ENCODE measurements at places on chromosomes 2 and 18.

DNA sequence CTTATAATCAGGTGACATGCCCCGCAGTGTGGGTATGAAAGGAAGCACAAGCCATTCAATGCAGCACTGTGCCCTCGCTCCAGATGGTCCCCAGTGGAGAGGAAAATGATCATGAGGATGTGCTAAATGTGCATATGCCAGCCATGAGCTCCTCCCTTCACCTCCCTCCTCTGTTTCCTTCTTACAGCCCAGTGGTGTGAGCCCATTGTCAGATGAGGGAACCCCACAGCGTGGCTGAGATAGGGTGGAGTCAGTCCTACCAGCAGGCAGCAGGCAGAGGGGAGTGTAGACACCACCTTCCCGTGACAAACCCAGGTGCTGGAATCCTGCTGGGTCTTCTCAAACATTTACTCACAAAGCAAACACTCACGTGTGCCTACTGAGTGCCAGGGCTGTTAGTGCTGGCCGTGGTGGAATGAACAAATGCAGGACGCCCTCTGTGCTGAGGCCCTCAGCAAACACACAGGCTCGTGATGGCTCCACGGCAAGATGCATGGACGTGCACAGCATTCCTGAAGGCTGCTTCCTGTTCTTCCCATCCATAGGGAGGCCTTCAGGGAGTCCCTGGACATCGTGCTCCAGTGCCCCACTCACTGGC, 181.7 kb upstream of the TPO start:
- H3K4me3 ChIP-seq: no peak overlapping the region
- no peaks in the 10 kb centered on the region for H3K27me3 ChIP-seq
- H3K27ac ChIP-seq: no peak overlapping the region
- no peak for DNase-seq

- no peaks in the 10 kb centered on the region for H3K27me3 ChIP-seq
- no peak overlapping the region for H3K4me3 ChIP-seq
- H3K27ac ChIP-seq: no peak overlapping the region
- no peak for DNase-seq
- H3K36me3 ChIP-seq: no peaks in the 10 kb centered on the region
Observed at GRCh38 chr2:235206980-235207579, 255.3 kb downstream of the SH3BP4 start.

DNA sequence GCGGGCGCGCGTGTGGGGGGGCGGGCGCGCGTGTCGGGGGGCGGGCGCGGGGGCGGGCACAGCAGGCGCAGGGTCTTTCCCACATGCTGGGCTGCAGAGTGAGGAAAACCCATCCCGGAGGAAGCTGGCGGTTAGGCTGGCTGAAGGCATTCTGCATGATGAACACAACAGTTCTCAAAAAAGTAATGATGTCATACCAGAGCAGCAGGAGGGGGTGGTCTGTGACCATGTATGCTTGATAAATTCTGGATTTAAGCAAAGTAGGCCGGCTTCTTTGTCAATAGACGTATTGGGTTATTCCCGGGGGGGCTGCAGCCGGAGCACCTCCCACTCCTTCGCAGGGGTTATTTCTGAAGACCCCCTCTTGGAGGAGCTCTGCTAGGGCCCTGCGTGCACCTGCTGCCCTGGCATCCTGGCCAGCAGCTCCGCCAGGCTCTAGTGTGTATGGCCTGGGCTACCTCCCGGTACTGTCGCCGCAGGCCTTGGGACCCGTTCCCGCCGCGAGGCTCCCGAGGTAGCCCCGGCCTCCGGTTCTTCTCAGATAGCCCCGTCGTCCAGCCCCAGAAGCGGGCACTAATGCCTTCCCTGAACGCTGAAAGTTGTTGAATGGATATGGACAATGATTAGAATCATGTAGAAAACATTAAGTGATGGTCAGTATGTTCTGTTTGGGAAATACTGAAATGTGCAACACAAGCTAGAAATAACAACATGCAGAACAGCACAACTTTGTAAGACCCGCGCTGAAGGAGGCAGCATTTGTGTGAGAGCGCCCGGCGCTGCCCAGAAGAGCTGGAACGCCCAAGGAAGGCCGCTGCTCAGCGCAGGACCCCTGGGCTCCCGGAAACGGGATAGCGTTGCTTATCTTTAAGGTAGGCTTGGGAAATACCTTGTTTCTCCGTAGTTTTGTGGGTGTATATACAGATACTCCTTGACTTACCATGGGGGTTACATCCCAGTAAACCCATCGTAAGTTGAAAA, 101.4 kb upstream of the RAB6C start:
- H3K36me3 ChIP-seq: no peaks in the 10 kb centered on the region
- H3K4me1 ChIP-seq: no peaks in the 10 kb centered on the region
- DNase-seq: no peak
- peak overlapping the region; percentile 7 for H3K4me3 ChIP-seq
- H3K27me3 ChIP-seq: no peaks in the 10 kb centered on the region

GRCh38 chr18:49071317-49071716, 120.6 kb upstream of the SMAD7 start:
- H3K36me3 ChIP-seq: no peaks in the 10 kb centered on the region
- H3K4me1 ChIP-seq: no peaks in the 10 kb centered on the region
- no peak for DNase-seq
- H3K27ac ChIP-seq: no peak overlapping the region
- no peak overlapping the region for H3K4me3 ChIP-seq
- H3K27me3 ChIP-seq: no peaks in the 10 kb centered on the region

- no peak for DNase-seq
- H3K4me1 ChIP-seq: no peaks in the 10 kb centered on the region
- H3K4me3 ChIP-seq: no peak overlapping the region
- no peaks in the 10 kb centered on the region for H3K27me3 ChIP-seq
- H3K27ac ChIP-seq: no peak overlapping the region
- H3K36me3 ChIP-seq: no peaks in the 10 kb centered on the region
Observed at GRCh38 chr2:178426388-178426787, 24.6 kb downstream of the PRKRA start.

GRCh38 chr18:33914399-33914798, 310.3 kb downstream of the NOL4 start:
- H3K4me1 ChIP-seq: no peaks in the 10 kb centered on the region
- H3K4me3 ChIP-seq: no peak overlapping the region
- H3K36me3 ChIP-seq: no peaks in the 10 kb centered on the region

GRCh38 chr18:23871410-23871809, 143.1 kb upstream of the TTC39C start:
- no peak for DNase-seq
- no peaks in the 10 kb centered on the region for H3K36me3 ChIP-seq
- no peaks in the 10 kb centered on the region for H3K27me3 ChIP-seq
- H3K4me3 ChIP-seq: no peak overlapping the region

DNA sequence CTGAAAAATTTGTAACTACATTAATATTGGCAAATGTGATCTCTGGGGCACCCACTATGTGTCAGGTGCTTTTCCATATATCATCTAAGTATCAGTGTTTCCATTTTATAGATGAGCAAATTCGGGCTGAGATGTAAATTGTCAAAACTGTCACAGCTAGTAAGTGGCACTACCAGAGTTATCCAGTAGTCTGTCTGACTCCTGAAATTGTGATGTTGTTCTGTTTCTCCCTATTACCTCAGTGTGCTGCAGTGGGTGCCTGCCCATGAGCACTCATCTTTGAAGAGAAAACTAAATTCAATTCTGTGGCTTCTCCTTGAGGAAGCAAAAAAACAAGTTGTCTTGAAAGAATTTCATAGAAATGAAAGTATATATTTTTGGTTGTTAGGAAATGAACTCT, 467.4 kb upstream of the FANCL start:
- H3K36me3 ChIP-seq: no peaks in the 10 kb centered on the region
- H3K27ac ChIP-seq: no peak overlapping the region
- no peaks in the 10 kb centered on the region for H3K4me1 ChIP-seq
- H3K27me3 ChIP-seq: no peaks in the 10 kb centered on the region
- no peak for DNase-seq
- no peak overlapping the region for H3K4me3 ChIP-seq

DNA sequence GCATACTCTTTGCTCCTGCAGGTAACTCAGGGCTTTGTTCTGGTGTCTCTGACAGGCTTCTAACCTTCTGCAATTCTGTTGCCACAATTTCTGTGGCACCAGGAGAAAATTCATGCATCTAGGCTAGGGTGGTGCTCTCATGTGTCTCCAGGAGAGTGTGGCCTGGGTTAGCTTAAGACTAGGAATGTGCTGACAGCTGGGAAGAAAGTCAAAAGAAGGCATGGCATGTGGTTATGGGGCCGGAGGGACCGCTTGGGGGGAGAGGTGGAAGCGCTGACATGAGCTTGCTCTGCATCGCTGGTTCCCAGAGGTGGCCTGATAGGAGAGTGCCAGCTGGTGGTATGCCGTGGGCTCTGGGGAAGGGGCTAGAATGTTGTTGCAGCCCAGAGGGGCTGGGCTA, 173.3 kb upstream of the TNP1 start:
- no peaks in the 10 kb centered on the region for H3K27me3 ChIP-seq
- H3K4me1 ChIP-seq: no peaks in the 10 kb centered on the region
- DNase-seq: no peak
- H3K36me3 ChIP-seq: no peaks in the 10 kb centered on the region
- no peak overlapping the region for H3K27ac ChIP-seq
- no peak overlapping the region for H3K4me3 ChIP-seq

- DNase-seq: no peak
- H3K36me3 ChIP-seq: no peaks in the 10 kb centered on the region
- H3K4me1 ChIP-seq: no peaks in the 10 kb centered on the region
- H3K4me3 ChIP-seq: no peak overlapping the region
- no peak overlapping the region for H3K27ac ChIP-seq
Observed at GRCh38 chr2:128654408-128654807, 335.7 kb upstream of the HS6ST1 start.

DNA sequence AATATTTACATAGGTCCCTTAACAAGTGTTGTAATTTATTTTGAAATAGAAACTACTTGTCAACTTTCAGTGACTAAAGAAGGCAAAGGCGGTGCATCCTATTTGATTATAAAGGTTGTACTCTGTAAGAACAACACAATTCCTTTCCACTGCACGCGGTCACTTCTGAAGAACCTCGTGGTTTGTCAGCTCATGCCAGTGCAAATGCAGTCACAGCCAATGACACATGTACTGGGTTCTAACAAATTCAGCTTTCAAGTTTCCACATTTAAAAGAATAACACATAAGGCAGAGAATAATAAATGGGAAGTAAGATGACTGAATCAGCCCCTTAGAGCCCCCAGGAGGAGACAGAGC, 39.7 kb downstream of the CYB5A start:
- H3K36me3 ChIP-seq: 0 out of 2 replicates have a peak, but pooled peaks cover 3% of the 10 kb centered on the region
- no peak for DNase-seq
- H3K27ac ChIP-seq: no peak overlapping the region
- H3K4me1 ChIP-seq: no peaks in the 10 kb centered on the region
- H3K4me3 ChIP-seq: no peak overlapping the region
- H3K27me3 ChIP-seq: no peaks in the 10 kb centered on the region

DNA sequence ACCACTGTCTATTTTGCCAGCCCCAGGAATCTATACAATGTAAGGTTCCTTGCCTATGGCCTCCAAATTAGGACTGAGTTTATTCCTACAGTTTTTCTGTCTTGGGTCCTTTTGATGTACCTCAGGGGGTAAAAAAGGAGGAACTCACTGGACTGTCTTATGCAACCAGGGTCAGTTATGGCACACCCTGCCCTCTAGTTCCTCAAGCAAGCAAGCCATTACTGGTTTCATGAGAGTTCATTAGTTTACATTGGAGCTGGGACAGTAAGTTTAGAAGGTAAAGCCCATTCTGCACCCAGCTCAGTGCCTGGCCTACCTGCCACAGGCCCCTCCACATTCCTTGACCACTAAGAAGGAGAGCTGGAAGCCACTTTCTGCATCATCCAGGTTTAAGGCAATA, 68.7 kb upstream of the WIPF1 start:
- H3K4me1 ChIP-seq: 0 out of 2 replicates have a peak, but pooled peaks cover 2% of the 10 kb centered on the region
- no peak overlapping the region for H3K4me3 ChIP-seq
- H3K36me3 ChIP-seq: no peaks in the 10 kb centered on the region
- H3K27ac ChIP-seq: no peak overlapping the region
- no peaks in the 10 kb centered on the region for H3K27me3 ChIP-seq

GRCh38 chr2:175167076-175167791, 769 bp downstream of the ATF2 start:
- H3K27me3 ChIP-seq: no peaks in the 10 kb centered on the region
- no peaks in the 10 kb centered on the region for H3K36me3 ChIP-seq
- no peaks in the 10 kb centered on the region for H3K4me1 ChIP-seq
- no peak overlapping the region for H3K27ac ChIP-seq

GRCh38 chr18:55634545-55634944, 46.6 kb upstream of the TCF4 start:
- no peaks in the 10 kb centered on the region for H3K36me3 ChIP-seq
- no peaks in the 10 kb centered on the region for H3K27me3 ChIP-seq
- no peaks in the 10 kb centered on the region for H3K4me1 ChIP-seq
- no peak overlapping the region for H3K4me3 ChIP-seq
- DNase-seq: no peak

GRCh38 chr2:197073701-197074433, 147.4 kb upstream of the PGAP1 start:
- no peak overlapping the region for H3K4me3 ChIP-seq
- no peaks in the 10 kb centered on the region for H3K36me3 ChIP-seq
- no peak for DNase-seq

- H3K27me3 ChIP-seq: no peaks in the 10 kb centered on the region
- peaks cover 1% of the 10 kb centered on the region for H3K4me1 ChIP-seq
- no peak for DNase-seq
- no peak overlapping the region for H3K4me3 ChIP-seq
- H3K27ac ChIP-seq: no peak overlapping the region
- no peaks in the 10 kb centered on the region for H3K36me3 ChIP-seq
Observed at GRCh38 chr2:218727502-218728165, 17.0 kb downstream of the TTLL4 start.

- no peak overlapping the region for H3K4me3 ChIP-seq
- no peaks in the 10 kb centered on the region for H3K27me3 ChIP-seq
- H3K36me3 ChIP-seq: no peaks in the 10 kb centered on the region
- DNase-seq: no peak
Observed at GRCh38 chr2:47299555-47299954, 103.4 kb upstream of the MSH2 start.

DNA sequence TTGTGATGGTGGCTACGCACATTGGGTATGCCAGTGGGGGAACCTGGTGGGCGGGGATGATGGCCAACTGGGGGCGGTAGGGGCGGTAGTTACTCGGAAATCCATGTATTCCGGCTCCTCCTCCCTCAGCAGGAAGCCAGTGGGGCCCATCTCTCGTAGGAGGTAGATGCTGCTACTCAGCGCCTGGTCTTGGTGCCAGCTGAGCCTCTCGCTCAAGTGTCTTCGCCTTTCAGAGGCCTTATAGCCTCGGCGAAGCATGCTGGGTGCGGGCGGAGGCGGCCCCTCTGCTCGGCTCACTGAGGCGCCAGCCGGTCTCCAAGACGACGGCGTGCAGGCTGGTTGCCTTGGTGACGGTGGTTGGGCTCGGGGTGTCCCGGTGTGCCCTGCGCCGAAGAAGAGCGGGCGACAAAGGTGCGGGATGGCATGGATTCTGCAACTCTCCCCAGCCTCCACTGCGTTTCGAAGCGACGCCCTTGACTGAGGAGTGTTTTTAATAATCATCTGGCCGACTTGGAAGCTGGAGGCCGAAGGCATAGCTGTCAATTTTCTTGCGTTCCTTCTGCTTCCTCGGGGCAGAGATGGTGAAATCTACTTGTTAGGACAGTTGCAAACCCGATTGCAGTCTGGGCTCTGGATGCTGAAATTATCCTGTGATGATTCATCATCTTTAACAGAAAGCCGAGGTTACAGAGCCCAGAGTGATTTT, at the start of gene ZSWIM2:
ZSWIM2 (minus strand) TSS at position 298 of the 706 bp plus-strand sequence; CDS start at position 258, 40 bp downstream.
- no peak within 1 kb of the TSS for H3K27ac ChIP-seq
- H3K27me3 ChIP-seq: no peaks in the 10 kb centered on the region
- peak within 1 kb of the TSS; percentile 46 for H3K4me3 ChIP-seq
- H3K4me1 ChIP-seq: 0 out of 2 replicates have a peak, but pooled peaks cover 1% of the 10 kb centered on the region
- H3K36me3 ChIP-seq: no peaks in the 10 kb centered on the region

- no peak overlapping the region for H3K27ac ChIP-seq
- no peak overlapping the region for H3K4me3 ChIP-seq
- H3K36me3 ChIP-seq: no peaks in the 10 kb centered on the region
- no peak for DNase-seq
- H3K4me1 ChIP-seq: peaks cover 4% of the 10 kb centered on the region
- no peaks in the 10 kb centered on the region for H3K27me3 ChIP-seq
Observed at GRCh38 chr18:32701313-32701712, 71.5 kb downstream of the KLHL14 start.
